ENCODE measurements at places on chromosomes 12 and 14.

DNA sequence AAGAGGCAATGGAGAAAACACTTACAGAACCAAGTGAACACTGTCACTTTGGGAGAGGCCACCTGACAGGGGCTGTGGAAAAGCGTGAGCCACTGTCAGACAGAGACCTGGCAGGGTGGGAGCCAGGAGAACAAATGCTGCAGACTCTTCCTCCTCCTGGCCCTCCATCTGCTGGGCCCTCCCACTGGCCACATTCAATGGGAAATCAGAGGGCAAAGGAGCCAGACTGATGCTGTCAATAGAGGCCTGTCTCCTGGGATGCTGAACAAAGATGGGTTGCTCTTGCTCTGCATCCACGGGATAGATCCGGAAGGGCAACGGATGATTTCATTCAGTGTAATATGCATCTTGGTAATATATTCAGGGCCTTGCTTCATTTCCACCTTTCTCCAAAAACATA is 44.9 kb upstream of the BCAT1 start:
- DNase-seq: no peak

- DNase-seq: peak; percentile 82
Observed at GRCh38 chr12:54358191-54358944, 5.9 kb downstream of the GPR84 start.

DNA sequence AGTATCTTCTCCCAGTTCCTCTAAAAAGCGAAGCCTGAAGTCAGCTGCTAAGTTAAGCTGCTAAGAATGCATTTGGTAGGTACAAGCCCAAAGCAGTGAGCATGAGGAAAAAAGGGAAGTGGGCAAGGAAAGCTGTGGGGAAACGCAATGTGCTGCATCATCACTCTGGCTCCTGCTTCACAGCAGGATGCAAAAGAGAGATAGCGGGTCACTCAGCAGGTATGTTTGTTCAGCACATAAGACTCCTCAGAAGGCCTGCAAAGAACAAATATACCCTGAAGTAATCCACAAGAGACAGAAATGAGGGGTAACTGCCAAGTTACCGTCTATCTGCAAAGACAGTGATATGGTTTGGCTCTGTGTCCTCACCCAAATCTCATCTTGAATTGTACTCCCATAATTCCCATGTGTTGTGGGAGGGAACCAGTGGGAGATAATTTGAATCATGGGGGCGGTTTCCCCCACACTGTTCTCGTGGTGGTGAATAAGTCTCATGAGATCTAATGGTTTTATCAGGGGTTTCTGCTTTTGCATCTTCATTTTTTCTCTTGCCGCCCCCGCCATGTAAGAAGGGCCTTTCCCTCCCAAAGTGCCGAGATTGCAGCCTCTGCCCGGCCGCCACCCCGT is 127.4 kb upstream of the EGLN3 start:
- DNase-seq: no peak

DNA sequence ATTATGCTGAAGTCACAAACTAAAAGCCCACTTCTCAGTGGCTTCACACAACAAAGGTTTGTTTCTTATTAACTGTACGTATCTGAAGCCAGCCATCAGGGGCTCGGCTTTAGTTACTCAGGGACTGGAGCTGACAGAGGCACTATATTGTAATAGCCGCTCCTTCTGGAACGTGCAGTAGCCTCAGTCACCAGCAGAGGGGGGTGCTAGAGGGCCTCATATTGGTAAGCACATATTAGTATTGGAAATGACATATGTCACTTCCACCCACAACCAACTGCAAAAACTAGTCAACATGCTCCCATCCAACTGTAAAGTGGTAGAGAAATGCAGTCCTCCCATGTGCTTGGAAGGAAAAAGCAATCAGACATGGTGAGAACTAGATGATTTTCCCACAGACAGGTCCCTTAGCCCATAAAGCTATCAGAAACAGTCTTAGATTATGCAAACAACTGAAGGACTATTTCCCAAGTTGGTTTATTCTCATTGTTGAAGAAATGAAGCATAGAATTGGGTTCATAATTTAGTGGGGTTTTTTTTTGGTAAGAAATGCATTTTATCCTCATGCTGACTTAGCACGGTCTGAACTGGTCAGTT is 183.6 kb upstream of the G2E3 start:
- peak; percentile 55 for DNase-seq

DNA sequence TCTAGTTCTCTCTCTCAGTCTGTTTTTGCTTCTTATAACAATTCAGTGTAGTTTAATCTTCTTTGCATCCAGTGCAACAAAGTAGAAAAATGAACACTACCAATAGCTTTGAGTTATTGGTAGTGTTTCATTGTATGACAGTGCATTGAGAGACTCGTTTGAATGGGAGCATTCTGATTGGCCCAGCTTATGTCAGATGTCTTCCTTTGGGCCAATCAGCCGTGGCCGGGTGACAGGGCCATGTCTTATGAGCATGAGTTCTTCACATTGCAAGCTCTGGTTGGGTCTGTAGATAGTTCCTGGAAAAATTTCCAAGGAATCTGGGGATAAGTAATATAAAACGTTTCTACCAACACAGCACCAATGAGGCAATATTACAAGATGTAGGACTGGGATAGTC is 36.5 kb downstream of the GYS2 start:
- DNase-seq: no peak

DNA sequence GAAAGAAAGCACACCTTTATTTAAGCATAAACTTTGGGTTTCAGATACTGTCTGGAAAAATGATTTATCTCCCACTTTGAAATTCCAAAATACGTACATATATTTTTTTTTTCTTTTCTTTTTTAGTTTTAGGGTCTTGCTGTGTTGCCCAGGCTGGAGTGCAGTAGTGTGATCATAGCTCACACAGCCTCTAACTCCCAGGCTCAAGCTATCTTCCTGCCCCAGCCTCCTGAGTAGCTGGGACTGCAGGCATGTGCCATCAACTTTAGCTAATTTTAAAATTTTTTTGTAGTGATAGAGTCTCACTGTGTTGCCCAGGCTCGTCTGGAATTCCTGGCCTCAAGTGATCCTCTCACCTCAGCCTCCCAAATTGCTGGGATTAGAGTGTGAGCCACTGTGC is 45.9 kb upstream of the PAPLN start:
- no peak for DNase-seq

DNA sequence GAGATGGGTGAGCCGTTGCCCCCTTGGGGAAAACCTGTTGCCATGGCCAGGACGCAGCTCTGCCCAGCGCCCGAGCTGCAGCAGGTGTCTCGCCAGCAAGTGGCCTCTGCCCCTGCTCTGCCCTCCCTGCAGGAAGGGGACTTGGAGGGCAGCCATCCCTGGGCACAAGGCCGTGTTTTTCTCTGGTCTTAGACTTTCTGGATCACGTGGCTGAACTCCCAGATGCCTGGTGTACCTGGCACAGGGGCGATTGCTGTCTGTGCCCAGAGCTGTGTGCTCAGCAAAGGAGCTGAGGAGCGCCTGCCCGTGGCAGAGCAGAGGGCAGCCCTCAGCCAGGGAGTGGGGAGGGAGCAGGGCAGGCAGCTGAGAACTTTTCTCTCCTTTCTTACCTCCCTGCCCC is 38.0 kb downstream of the TMEM63C start:
- DNase-seq: no peak

DNA sequence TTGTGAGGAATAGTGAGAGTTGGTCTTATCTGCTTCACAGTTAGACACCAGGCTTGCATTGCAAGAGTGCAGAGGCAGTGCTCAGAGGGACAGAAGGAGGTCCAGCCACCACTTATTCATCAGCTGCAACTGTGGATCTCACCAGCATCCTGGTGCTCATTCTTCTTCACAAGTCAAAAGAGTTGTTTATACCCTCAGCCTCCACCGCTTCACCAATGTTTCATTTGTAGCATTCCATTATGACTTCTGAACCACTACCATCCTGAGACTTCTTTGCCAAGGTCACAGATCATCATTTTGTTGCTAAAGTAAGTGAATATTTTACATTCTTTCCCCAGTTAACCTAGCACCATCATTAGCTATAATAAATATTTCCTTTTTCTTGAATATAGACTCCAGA is 230.5 kb upstream of the KITLG start:
- no peak for DNase-seq

GRCh38 chr14:20387576-20387975 is 25.7 kb downstream of the TEP1 start:
- DNase-seq: no peak

DNA sequence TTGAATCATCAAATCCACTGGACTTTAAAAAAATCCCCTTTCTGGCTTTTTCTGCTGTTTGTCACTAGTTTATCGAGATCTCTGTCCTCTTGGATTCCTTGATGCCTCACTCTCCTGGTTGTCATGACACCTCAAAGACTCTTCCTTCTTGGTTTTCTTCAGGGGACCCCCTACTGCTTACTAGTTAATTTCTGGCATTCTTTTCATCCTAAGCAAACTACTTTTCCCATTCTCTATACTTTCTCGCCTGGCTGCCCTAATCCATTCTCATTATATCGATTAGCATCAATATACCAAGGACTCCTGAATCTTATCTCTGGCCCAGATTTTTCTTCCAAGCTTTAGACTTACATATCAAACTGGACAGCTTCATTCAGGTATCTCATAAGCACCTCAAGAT is 98.6 kb downstream of the NEDD1 start:
- no peak for DNase-seq
